ENCODE measurements at places on chromosomes 4 and X.

DNA sequence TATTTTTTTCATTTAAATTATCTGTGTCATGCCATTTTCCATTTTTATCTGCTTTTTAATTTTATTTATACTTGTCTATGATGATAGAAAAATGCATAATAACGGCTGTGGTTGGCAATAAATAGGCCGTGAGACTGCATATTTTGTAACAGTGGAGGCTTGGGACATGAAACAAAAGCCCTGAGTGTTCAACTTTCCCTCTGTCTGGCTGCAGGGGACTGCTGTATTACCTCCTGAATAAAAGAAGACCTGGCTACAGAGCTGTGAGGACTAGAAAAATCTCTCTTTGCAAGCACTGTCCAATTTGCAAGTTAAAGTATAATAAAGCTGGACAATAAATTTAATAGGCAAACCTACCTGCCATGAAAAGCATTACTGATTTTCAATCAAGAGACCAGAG is 82.1 kb downstream of the MAGEB10 start:
- DNase-seq, result no peak

- DNase-seq, result no peak
These were observed 116.5 kb upstream of the IQCM start for GRCh38 chr4:149932188-149932587.

DNA sequence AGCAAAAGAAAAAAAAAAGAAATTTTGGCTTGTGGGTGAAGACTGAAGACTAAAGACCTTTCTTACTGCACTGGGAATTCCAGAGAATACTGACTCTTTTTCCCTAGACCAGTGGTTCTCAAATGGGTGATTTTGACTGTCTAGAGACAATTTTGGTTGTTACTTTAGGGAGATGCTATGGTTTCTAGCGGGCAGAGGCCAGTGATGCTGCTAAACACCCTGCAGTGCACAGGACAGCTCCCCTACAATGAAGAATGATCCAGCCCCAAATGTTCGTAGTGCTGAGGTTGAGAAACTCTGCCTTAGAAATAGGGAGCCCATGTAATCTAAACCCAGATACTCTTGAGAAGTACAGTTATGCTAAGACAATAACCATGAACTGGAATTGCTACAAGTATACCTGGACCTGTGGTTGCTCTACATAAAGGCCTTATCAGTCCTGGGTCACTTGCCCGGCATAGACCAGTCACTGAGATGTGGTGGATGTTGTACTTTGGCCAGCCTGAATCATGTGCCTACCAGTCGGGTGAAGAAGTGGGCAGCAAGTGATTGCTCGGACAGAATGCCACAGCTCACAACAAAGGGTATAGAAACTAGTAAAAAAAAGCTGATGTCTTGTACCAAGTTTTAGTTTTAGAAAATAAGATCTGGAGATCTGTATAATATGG is 16.0 kb downstream of the ARHGAP10 start:
- DNase-seq, result no peak

DNA sequence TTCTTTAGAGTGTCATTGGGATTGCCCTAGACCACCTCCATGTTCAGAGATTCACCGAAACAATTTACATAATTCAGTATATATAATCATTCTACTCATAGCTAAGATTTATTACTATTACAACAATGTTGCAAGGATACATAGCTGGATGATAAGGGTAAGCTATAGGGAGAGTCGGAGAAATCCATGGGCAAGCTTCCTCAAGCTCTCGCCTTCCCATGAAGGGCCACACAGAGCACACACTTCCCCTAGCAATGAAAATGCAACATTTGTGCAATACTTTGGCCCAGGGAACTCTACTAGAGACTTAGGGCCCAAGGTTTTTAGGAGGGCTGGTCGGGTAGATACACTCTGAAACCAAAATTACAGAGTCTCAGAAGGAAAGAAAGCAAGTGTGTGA is 49.7 kb upstream of the ABCG2 start:
- no peak for DNase-seq

DNA sequence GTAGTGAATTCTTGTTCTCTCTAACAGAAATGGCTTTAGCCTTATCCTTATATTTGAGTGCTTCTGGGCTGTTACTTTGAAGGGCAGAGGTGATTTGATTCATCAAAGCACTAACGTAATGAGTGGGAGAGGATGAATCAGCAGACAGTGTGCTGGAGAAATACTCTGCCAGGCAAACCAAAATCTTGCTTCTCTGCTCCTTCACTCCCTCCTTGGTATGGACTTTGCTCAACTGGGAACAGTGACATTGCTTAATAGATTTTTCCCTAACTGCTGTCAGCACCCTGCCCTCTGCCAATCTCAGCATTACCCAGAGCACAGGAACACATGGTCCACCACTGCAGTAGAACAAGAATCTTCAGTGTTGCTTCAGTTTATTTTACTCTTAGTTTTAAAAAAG is 56.0 kb downstream of the PDLIM5 start:
- DNase-seq, result no peak

GRCh38 chr4:133316909-133317308 is 167.8 kb downstream of the PCDH10 start:
- no peak for DNase-seq

- no peak for DNase-seq
These were observed 930.5 kb downstream of the ADGRL3 start for GRCh38 chr4:62130637-62131036.

DNA sequence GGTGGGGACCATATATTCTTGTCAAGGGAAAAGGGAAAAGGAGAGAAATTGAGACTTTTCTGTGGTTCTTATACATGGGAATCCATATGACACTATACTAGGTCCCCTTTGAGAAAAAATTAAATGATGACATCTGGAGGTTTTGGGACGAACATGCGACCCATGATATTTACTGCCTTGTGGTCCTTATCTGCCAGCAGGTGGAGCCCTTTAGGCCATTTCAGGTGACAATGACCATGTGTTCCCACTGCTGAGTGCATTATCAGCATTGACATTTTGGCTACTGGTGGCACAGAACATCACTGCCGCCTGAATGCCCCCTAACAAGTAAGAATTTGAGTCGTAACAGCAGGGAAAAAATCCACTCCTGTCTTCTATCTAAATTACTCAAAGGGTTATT is 843.4 kb downstream of the FSTL5 start:
- no peak for DNase-seq
